Left ventricle myocardium superior (tissue), 1 donor: ENCODE measurements at places on chromosomes 5 and 9. TPM values are rescaled to one million over a fixed set of nuclear protein-coding genes. Genes with fewer than 3 reads are reported as not detected.

The ORM2 gene
- total RNA-seq: not detected

The ITGA2 gene
- total RNA-seq: 0.69 TPM

The PCDHA2 gene
- not detected for total RNA-seq

The CDX1 gene
- not detected for total RNA-seq

The PCDH12 gene
- total RNA-seq: 11.1 TPM

The PALM2AKAP2 gene
- 76.1 TPM for total RNA-seq

The CCNO gene
- not detected for total RNA-seq

The CRB2 gene
- 0.79 TPM for total RNA-seq

The GMCL2 gene
- total RNA-seq: not detected

The LYRM7 gene
- 34.9 TPM for total RNA-seq

The FAM221B gene
- not detected for total RNA-seq

The OR13J1 gene
- not detected for total RNA-seq

The KIF20A gene
- total RNA-seq: 0.59 TPM

The GLDC gene
- total RNA-seq: not detected

The OSTF1 gene
- total RNA-seq: 21.6 TPM

The PCDHGA1 gene
- 3.0 TPM for total RNA-seq

The AGXT2 gene
- total RNA-seq: not detected

The AK6 gene
- 34.8 TPM for total RNA-seq

The PTCH1 gene
- total RNA-seq: 10.4 TPM

The EPB41L4A gene
- total RNA-seq: 18.6 TPM

The SCGB3A1 gene
- total RNA-seq: not detected

The C9orf50 gene
- total RNA-seq: not detected

The USP20 gene
- 11.6 TPM for total RNA-seq

The ARL14EPL gene
- total RNA-seq: not detected

The PIP5KL1 gene
- total RNA-seq: not detected

The SAXO1 gene
- total RNA-seq: not detected

The SV2C gene
- 0.05 TPM for total RNA-seq

The LCN1 gene
- total RNA-seq: not detected

The SLC46A2 gene
- total RNA-seq: not detected

The CTNNAL1 gene
- total RNA-seq: 77.9 TPM

The FCHO2 gene
- 20.1 TPM for total RNA-seq

The PLGRKT gene
- total RNA-seq: 41.6 TPM

The SPATA31D4 gene
- not detected for total RNA-seq

The PHF24 gene
- total RNA-seq: 0.10 TPM

The KCNN2 gene
- 10.5 TPM for total RNA-seq

The COL23A1 gene
- total RNA-seq: 20.4 TPM

The SCAMP1 gene
- 31.6 TPM for total RNA-seq

The CCNG1 gene
- total RNA-seq: 85.4 TPM

The PCA3 gene
- not detected for total RNA-seq

The CD74 gene
- 341 TPM for total RNA-seq

The CDC25C gene
- not detected for total RNA-seq

The SPAAR gene
- 9.8 TPM for total RNA-seq

The GIN1 gene
- 18.9 TPM for total RNA-seq

The SCGB3A2 gene
- not detected for total RNA-seq

The LHX2 gene
- not detected for total RNA-seq

The TTC1 gene
- 118 TPM for total RNA-seq

The FLT4 gene
- total RNA-seq: 8.0 TPM

The FAM153A gene
- total RNA-seq: 3.5 TPM

The NEUROG1 gene
- total RNA-seq: not detected

The SH3RF2 gene
- 350 TPM for total RNA-seq

The MYMK gene
- not detected for total RNA-seq

The PCDHGC3 gene
- 13.4 TPM for total RNA-seq

The IL9 gene
- not detected for total RNA-seq
